Activated CD4-positive, alpha-beta T cell treated with anti-CD3 and anti-CD28 coated beads, Interleukin-2, amount 10 ng/mL, durations not matched to agents 7 days and 5 days (primary cell): ENCODE measurements at places on chromosomes 5 and 9.

GRCh38 chr9:14400658-14400995 is 86.7 kb upstream of the NFIB start:
- DNase-seq = no peak

GRCh38 chr5:55915783-55916182 is 64.6 kb downstream of the IL31RA start:
- DNase-seq = no peak

- DNase-seq = no peak
Measured at GRCh38 chr9:6911901-6912638, 154.3 kb downstream of the KDM4C start.

DNA sequence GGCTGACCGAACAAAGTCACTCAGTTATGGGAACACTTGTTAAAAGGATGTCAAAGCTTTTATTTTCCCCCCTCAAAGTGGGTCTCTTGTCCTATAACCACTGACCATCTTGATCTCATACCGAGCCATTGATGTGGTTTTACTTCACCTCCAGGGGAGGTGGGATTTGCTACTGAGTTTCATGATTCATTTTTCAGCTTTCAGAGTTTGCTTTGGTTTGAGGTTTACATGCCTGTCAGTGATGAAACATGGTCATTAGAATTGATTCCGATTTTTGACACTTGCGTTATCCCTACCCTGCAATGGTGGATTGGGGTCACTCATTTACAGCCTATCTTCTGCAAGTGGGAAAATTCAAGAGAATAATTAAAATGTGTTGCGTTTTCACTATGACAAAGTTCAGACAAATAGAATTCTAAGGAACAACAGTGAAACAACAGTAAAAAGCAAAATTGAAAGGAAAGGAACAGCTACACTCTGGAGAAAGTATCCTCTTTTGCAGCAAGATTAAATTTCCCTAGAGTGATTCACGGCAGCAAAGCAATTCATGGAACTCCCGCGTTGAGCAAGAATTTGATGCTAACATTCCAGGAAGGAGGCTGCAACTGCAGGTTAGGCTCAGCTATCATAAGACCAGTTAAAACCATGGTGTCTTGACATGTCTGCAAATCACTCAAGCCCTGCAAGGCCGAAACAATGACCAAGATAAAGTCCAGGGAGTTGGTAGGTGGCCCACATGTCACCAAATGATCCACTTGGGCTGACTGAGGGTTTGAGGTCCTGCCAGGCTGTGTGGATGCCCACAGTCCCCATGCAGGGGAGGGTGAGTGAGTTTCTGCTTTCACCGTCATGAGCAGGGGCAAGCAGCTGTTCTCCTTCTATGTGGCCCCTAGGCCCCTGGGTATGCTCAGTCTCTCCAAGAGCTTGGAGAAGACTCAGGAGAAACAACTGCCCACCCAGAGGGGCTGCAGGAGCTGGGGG is 9.4 kb downstream of the GADD45G start:
- DNase-seq = no peak

DNA sequence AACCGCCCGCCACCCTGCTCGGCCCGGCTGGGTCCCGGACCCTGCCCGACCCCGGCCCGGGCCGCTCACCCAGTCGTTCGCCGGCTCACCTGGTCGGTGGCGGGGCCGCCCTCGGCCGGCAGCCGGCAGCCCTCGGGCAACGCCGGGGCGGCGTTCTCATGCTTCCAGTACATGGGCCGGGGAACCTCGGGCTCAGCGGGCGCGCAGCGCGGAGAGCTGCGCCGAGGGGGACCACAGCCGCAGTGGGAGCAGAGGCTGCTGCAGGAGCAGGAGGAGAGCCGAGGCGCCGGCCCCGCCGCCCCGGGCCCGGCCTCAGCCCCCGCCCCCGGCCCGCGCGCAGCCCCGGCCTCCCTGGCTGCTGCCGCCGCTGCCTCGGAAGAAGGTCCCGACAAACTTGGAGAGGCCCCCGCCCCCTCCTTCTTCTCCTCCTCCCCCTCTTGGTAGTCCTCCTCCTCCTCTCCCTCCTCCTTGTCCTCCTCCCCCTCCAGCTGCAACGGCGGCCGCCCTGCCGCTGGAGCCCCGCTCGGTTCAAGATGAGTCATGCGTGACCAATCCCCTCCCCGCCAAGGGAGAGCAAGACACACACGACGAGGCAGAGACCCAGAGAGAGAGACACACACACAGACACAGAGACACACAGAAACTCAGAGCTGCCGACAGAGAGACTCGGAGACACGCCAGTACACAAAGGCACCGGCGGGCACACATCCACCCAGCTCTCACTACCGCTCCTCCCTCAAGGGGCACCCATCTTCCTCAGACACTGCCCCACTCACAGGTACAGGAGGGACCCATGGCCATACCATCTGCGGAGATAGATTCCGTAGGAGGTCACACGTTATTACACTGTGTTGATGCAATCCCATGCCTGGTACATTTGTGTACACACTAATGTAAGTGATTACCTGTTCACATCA is at the start of gene LHX6:
Gene LHX6 (minus strand): TSS at position 390 of the 917 bp plus-strand sequence. CDS start 217 bp downstream, at position 173.
- no peak for DNase-seq

DNA sequence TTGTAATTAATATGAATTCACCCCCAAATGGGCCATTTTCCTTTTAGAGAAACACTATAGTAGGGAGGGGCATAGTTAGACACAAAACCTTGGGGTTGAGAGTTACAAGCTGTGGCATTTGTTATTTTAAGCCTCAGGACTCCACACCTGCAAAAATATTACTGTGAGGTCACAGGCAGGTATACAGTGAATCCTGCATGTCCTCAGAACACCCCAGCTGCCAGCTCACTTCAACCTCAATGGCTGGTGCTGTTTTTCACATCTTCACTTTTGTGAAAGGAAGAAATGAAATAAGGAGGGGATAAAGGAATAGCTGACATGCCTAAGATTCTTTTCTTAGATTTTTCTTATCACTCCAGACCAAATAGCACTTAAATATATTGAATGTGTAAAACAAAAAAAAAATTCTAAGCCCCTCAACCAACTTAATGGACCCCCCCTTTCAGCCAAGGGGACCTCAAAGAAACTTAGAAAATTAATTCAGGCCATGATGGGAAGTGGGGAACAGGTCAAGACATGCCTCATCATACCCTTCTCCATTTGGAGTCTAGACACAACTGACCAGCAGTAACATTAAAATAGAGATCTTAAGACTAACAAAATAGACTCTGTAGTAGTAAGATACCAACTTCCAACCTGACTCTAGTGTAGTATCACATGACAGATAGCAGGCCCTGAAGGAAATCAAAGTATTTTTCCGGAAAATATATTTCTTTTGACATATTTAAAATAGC is 9.2 kb downstream of the C9orf85 start:
- no peak for DNase-seq
